Astrocyte (in vitro differentiated cells and primary cell): ENCODE measurements at places on chromosomes 5 and 9.

GRCh38 chr5:72036951-72037350 is 70.3 kb upstream of the MAP1B start:
- no peaks in the 10 kb centered on the region for H3K36me3 ChIP-seq
- H3K4me3 ChIP-seq: no peak overlapping the region
- peaks cover 2% of the 10 kb centered on the region for H3K27me3 ChIP-seq
- H3K27ac ChIP-seq: no peak overlapping the region

GRCh38 chr5:150636391-150637244 is 3.8 kb upstream of the SYNPO start:
- H3K27ac ChIP-seq: peak overlapping the region; percentile 75
- H3K4me3 ChIP-seq: no peak overlapping the region
- no peaks in the 10 kb centered on the region for H3K27me3 ChIP-seq
- peak; percentile 71 for DNase-seq

- H3K27ac ChIP-seq: peak overlapping the region; percentile 95
- H3K4me3 ChIP-seq: no peak overlapping the region
- no peaks in the 10 kb centered on the region for H3K36me3 ChIP-seq
- H3K4me1 ChIP-seq: peaks cover 53% of the 10 kb centered on the region
- no peaks in the 10 kb centered on the region for H3K27me3 ChIP-seq
- peak; percentile 74 for DNase-seq
Observed at GRCh38 chr9:134625361-134626068, 16.1 kb upstream of the COL5A1 start.

DNA sequence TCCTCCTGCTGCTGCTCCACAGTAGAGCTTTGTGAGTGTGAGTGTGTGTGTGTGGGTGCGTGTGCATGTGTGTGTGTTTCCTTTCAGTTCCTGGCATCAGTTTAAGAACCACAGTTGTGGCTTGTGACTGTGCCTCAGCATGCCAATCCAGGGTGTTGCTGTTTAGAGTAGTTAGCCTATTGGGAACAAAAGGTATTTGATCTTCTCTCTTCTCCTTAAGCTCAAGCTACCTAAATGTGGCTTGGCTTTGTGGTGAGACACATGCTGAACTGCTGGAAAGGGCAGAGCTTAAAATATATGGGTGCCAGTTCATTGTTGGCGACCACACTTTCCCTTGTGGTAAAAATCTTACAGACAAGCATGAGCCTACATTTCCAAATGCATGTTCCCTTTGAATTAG is 116.6 kb upstream of the BNC2 start:
- peaks cover 16% of the 10 kb centered on the region for H3K4me1 ChIP-seq
- no peaks in the 10 kb centered on the region for H3K27me3 ChIP-seq
- H3K27ac ChIP-seq: peak overlapping the region; percentile 61
- H3K36me3 ChIP-seq: no peaks in the 10 kb centered on the region
- peak; percentile 92 for DNase-seq
- no peak overlapping the region for H3K4me3 ChIP-seq

- no peaks in the 10 kb centered on the region for H3K4me1 ChIP-seq
- no peak for DNase-seq
- H3K36me3 ChIP-seq: no peaks in the 10 kb centered on the region
- no peak overlapping the region for H3K4me3 ChIP-seq
- H3K27me3 ChIP-seq: no peaks in the 10 kb centered on the region
Observed at GRCh38 chr5:92885950-92886349, 695.1 kb downstream of the NR2F1-AS1 start.
